CD14-positive monocyte (primary cell): ENCODE measurements at places on chromosomes 7 and 10.
A peak's percentile ranks its signal among the peaks of the same experiment; 100 is the strongest.

DNA sequence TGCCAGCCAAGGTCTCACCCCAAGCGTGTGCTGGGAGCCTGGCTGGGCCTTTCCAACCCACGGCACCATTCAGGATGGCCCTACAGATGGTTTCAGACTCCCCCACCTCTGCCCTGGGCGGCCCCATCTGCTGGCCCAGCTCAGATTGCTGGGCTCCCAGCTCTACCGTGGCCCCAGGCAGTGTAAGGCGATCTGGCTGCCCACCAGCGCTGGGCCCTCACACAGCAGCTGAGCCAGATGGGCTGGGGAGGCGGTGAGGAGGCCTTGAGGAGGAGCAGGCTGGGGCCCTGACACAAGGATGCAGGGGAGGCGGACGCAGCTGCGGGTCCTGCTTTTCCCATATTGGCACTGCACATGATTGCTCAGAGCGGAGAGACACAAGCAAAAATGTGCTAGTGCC is 162.8 kb downstream of the NRF1 start:
- DNase-seq, result no peak

DNA sequence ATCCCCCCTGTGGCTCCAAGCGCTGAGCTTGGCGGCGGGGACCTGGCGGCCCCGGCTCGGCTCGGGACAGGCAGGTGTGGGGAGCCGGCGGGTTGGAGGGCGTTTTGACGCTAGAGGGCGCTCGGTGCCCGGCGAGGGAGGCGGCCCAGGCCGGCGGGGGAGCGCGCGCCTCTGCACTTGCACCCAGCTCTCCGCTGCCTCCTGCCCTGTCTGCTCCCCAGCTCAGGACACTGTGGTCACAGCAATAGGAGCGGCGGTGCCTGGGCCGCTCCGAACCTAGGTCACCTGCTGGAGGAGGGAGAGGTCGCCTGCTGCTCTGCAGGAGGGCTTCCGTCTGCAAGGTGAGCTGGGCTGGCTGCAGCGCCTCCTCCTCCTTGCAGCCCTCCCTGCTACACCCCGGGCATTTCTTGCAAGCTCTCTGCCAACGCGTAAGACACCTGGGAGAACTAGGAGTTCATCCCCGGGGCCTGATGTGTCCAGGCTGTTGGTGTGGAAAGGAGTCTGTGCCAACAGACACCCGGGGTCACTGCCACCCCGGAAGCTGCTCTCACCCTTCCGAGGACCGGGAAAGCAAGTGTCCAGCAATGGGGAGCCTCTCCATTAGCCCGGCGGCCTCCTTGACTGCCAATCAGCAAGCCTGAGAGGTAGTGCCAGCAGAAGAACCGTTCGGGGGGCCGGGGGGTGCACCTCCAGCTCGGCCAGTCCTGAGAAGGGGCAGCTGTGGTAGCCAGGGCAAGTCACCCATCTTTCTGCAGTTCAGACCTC is 620.4 kb downstream of the GALNT17 start:
- DNase-seq, result no peak

GRCh38 chr10:79239275-79239779 is 107.9 kb upstream of the PPIF start:
- peak; percentile 95 for DNase-seq

DNA sequence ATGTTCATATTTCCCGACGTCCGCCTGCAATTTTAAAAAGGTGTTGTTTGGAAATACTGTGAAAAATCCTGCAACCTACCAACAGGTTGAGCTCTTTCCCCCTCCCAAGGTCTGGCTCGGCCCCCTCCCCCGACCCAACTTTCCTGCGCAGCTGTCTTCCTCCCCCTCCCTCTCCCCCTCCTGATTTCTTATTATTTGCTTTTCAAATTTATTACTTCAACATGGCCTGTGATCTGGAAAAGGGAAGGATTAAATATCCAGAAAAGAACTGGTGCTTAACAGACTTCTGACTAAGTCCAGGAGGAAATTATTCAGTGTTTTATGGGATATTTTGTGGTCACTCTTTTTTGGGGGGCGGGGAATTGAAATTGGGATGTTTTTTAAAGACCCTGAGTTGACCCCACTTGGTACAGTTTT is 2.4 kb downstream of the ARID5B start:
- no peak for DNase-seq

- no peak for DNase-seq
Measured at GRCh38 chr7:137949416-137950262, 52.2 kb downstream of the CREB3L2 start.

- DNase-seq, result no peak
Measured at GRCh38 chr7:80150611-80151273, 16.1 kb downstream of the GNAI1 start.

DNA sequence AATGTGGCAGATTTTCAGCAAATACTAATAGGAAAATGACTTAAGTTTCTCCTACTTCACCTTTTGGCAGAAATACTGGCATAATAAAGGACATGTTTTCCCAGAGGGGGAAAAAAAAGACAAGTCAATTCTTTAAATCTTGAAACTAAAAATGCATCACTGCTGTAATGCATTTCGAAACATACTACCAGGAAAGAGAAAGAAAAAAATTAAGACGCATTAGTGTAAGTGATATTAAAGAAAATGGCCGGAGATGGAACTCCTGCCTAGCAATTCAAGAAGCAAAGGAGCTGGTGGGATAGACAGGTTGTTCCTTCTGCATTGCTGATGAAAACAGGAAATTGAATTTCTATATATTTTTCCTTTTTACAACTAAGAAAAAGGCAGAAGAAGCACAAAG is 3.2 kb downstream of the ACTR1A start:
- DNase-seq, result no peak
